Posterior vena cava (tissue), 2 donors: ENCODE measurements at places on chromosomes 7 and 10. TPM values are rescaled to one million over a fixed set of nuclear protein-coding genes. Genes with fewer than 3 reads are reported as not detected.

Gene NPSR1
- total RNA-seq = not detected

DNA sequence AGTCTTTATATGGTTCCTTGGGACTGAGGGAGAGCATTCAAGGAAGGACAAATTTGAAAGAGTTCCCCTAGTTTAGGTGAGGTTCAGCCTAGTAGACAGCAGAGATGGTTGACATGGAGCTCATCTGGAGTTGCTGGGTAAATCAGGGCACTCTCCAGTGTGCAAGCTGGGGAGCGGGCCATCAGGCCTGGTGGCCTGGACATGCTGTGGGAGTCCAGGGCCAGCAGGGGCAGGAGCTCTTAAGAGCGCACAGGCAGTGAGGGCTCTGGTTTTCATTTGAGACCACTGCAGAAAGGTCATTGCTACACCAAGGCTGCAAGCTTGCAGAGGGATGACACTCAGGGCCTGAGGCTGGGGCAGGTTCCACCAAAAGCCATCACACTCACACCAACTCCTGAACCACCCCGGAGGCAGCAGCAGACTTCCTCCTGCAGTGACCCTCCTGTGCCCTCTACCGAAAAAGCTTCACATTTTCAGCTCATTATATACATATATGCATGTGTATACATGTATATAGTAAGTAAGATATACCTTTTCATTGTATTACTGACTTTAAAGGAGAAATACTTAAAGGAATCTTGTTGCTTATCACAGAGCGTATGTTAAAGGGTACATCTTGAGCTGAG, 39.5 kb downstream of the STEAP1B start:
- DNase-seq = no peak

Gene OPN4
- total RNA-seq = not detected

DNA sequence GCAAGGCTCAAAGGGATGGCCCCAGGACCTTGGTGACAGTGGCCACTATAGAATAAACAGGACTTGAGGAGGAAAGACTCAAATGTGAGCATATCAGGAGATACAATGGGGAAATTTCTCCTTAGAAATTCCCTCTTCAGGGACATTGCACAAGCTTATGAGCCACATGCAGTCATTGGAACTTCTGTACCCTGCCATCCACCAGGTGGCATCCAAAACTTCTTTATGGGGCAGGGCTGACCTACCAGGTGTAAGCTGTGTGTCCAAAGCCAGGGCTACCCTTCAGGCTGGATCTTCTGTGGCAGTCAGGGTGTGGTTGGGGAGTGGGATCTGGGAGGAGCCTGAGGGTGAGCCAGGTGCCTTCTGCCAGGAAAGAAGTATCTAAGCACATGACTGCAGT, 36.6 kb upstream of the LRRC18 start:
- DNase-seq = no peak

DNA sequence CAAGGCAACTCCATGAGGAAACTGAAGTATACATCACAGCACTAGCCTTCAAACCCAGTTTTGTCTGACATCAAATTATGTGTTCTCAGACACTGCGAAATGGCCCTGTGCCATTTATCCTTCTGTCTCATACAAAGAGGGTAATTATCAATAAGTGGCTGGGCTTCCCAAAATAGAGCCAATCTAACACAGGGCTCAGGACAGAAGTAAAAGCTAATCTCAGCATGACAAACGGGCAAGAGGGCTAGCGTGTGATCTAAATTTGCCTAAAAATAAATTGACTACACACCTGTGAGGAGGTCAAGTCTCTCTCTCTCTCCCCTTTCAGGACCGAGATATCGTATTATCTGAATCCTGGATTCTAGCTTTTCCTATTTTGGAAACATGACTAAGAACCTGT, 67.2 kb downstream of the DGKB start:
- DNase-seq = no peak

Gene CREM
- total RNA-seq = 41.6 TPM

DNA sequence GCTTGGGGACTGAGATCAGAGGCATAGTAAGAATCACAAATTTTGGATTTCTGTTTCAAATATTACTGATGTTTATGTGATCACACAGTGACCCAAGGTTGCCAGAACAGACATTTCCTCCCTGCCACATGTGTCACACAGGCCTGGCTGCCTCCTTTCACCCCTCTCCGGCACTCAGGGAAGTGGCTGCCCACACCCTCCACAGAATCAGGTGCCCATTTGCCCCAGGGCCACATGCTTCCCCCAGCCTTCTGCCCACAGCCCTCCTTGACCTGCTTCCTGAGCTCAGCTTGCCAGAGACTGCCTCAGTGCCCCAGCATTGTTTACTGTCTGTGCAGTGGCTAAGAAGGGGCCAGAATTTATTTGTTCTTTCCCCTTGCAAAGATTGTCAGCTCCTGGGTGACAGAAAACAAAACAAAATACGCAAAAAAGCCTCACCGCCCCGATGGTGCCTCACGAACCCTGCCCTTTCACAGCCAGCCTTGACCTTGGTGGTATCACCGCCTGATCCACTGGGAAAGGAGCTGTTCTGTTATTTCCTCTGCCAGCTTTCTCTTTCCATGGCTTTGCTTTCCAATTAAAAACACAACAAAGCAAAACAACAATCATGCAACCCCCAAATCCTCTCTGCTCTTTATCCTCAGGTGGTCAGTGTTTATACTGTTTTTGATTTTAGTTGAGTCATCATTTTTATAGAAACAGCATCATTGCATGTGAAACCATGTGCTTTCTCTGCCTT, 52.8 kb downstream of the CHN2 start:
- no peak for DNase-seq

- DNase-seq = no peak
These were observed 10.2 kb upstream of the SP4 start for GRCh38 chr7:21417647-21418046.

- DNase-seq = peak; percentile 52
These were observed 593 bp upstream of the PILRA start for GRCh38 chr7:100372694-100373093.

Gene ING3
- total RNA-seq = 13.8 TPM

Gene TMEM176A
- 47.2 TPM for total RNA-seq

Gene PON1
- not detected for total RNA-seq

DNA sequence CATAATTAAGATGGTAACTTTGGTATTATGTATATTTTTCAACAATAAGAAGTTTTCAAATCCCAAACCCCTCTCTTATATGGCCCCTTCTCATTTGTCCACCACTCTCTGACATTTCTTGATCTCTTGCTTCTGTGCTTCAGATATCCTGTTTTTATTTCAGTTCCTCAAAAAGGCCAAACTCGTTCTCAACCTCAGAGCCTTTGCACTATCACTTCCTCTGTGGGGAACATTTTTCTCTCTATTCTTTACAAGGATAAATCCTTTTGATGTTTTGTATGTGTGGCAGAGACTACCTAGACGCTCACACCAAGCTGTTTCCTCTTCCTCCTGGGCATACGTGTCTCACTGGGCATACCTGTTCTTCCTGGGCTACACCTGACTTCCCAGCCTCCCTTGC, 54.2 kb upstream of the FRMD4A start:
- DNase-seq = no peak

Gene VWA2
- not detected for total RNA-seq

- DNase-seq = no peak
These were observed 182.8 kb downstream of the ARL4A start for GRCh38 chr7:12870219-12870618.

Gene CLEC2L
- total RNA-seq = 0.57 TPM

GRCh38 chr10:128160297-128160711, 34.1 kb upstream of the MKI67 start:
- DNase-seq = no peak

Gene PIP
- total RNA-seq = not detected

Gene RBP3
- not detected for total RNA-seq

- no peak for DNase-seq
These were observed 20.2 kb upstream of the ADD3 start for GRCh38 chr10:109987452-109988211.

GRCh38 chr10:80333983-80334382, 22.6 kb downstream of the DYDC1 start:
- DNase-seq = no peak

- DNase-seq = no peak
These were observed 11.5 kb downstream of the DRGX start for GRCh38 chr10:49384268-49384953.

DNA sequence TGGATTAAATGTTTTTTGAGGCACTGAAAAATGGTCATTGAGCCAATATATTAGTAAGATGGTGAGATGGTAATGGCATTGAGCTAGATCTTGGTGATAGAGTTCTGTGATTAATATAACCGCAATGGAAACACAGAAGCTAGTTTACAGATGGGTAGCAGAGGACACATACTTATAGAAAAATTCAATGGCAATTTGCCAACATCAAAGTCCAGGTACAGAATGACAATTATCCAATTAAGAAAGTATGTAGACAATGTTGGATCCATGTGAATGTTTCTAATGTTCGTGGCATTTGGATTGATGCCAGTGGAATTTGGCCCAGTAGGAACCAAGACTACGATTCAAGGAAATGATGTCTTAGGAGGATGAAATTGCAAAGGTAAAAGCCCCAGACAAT, 187.8 kb downstream of the GNAT3 start:
- DNase-seq = no peak

GRCh38 chr10:130359711-130360110, 223.5 kb downstream of the GLRX3 start:
- DNase-seq = no peak

DNA sequence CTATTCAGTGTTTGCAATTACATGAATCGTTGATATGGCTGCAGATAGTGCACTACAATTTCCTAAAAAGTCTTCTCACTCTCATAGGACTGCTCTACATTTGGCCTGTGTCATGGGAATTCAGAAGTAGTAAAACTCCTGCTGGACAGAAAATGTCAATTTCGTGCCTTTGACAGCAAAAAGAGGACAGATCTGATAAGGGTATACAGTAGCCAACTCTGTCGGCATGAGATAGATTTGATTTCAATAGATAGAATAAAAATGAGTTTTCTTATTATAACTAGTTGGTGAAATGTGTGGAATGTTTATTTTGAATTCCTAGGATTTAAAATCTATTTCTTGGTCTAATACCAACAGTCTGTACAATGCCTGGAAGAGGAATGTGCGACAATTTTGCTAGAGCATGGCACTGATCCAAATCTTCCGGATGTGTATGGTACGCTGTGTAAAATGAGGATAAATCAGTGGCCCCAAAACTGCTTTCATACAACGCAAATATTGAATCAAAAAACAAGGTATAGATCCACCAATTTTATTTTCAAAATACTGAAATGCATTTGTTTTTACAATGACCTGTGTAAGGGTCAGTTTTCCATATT, 133.5 kb upstream of the CDK13 start:
- no peak for DNase-seq

DNA sequence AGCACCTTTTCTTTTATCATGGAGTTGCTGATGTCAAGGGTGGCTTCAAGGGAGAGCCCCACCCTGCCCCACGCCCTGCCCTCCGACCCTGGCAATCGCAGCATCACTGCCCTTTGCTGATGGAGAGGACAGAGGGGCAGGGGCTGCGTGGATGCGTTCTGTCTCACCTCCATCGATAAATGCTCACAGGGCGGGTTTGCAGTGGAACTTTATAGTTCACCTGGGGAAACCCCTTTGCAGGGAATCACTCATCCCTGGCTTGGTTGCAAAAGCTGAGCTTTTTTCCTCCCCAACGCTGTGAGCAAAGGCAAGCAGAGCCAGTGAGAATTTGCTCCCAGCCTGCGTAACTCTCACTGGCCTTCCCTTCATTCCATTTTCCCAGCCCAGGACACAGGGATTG, 176.8 kb downstream of the WDR37 start:
- no peak for DNase-seq

GRCh38 chr7:77813180-77813579, 14.6 kb downstream of the PHTF2 start:
- no peak for DNase-seq

Gene LRRC17
- total RNA-seq = 11.1 TPM

DNA sequence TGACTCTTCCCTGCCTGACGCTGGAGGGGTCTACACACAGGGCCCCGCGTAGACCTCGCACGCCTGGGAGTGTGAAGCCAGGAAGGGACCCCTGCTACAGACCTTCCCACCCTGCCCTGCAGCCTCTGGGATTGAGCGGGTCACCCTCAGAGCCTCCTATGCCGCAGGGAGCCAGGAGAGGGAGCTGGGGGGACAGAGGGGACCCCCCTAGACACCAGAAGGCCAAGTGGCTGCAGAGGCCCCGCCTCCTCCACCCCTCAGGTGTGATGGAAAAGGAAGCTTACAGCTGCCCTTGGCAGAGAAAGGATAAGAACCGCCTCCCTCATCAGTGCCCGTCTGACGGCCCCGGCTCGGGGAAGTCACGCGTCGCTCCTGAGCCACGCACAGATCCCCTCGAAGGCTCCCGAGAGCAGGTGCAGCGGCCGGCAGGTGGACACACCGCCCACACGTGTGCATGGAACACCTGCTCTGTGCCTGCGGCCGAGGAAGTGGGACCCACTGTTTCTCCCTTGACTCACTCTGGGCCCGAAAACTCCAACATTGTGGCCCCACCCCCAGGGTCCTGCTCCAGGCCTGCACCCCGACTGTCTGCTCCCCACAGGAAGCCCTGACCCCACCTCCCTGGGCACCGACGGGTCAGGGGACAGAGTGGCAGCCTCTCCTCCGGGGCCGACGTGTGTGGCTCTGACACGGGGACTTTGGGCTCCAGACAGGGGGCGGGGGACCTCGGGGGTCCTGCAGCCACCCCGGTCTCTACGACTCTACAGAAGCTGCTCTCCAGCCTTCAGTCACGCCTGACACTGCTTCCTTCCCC, 73.3 kb downstream of the MICALL2 start:
- no peak for DNase-seq

Gene HOXA7
- 6.7 TPM for total RNA-seq

- DNase-seq = no peak
These were observed 41.7 kb downstream of the SGMS1 start for GRCh38 chr10:50582046-50582445.
